ENCODE measurements at places on chromosomes 4 and X. TPM values are rescaled to one million over a fixed set of nuclear protein-coding genes. Genes with fewer than 3 reads are reported as not detected.

Gene CHRNA9
- total RNA-seq: not detected

Gene STK32B
- total RNA-seq: 0.35 TPM

Gene WNK3
- total RNA-seq: 0.18 TPM

- no peak for DNase-seq
These were observed 42.1 kb upstream of the HOPX start for GRCh38 chr4:56723201-56723605.

DNA sequence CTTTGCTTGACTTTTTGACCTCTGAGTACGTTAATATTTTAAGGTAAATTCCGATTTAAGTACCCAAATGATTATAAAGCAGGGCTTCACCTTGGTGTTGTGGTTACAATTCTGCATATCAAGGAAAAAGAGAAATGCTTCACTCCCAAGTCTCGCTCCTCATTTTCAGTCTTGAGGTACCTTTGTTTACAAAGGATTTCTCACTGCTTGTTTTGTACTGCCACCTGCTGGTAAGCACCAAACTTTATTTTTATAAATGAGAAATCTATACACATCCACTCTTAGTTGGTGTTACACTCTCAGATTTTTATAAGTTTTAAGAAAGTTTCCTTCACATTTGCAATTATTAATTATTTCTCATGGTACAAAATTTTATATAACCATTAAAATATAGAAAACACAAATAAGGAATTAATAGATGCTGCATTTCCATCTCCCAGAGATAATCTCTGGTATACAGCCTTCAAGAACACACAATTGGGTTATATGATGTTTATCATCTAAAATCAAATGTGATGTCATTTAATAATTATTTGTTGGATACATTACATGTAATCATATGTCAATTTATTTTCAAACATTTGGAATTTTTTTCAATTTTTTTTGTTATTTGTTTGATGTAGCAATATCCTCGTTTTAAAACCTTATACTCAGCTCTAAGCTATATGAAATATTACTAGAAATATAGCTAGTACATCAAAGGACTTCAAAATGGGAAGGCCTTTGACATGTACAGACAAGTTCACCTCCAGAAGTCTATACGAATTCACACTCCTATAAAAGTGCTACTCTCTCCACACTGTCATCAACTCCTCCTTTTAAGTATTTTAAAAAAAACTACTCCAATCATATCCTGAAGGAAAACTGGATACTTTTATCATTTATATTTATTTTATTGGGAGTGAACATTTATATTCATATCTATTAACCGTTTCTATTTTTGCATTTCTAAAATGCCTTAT is 179.9 kb downstream of the KCNIP4 start:
- no peak for DNase-seq

DNA sequence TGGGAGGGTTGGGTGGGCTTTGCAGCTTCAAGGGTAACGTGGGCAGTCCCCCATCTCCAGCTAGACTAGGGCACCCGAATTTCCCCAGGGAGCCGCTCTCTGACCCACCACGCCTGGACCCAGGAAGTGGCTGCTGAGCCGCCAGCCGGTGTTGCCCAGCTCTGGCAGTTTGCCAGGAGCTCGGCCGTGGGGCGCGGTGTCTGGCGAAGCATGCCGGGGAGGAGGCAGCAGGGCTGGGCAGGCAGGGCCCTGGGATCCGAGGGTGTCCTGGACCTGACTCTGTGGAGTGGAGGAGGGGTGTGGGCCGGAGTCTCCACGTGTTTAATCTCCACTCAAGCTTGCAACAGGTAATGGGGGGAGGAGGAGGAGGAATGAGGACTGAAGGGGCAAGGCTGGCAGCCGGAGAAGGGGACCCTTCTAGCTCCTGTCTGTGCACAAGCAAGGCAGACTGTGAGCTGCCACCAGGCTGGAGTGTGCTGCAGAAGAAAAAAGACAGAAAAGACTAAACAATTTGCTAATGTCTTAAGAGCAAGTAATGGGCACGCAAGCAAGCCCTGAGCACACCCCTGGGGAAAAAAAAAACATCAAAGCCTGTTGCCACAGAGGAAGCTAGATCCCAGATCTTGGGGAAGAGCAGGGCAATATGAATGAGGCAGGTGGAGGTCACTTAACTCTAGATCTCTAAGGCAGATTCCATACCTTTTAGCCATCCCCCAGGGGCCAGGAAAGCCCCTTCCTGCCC is 2.4 kb downstream of the LONRF3 start:
- peak; percentile 73 for DNase-seq

DNA sequence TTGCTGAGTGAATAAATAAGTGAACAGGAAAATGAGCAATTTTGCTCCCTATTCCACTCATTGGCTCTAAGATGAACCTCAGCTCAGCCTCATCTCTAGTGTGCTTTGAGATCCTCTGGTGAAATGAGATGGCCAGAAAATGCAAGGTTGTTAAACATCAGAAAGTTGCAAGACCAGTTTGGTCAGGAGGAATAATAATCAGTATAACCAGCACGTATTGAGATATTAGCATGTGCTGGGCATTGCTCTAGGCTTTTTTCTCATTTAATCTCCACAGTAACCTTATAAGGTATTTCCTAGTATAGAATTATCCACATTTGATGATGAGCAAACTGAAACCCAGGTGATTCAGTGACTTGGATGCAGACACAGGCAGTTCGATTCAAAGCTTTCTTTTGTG is 110.5 kb upstream of the PAK3 start:
- DNase-seq: no peak

DNA sequence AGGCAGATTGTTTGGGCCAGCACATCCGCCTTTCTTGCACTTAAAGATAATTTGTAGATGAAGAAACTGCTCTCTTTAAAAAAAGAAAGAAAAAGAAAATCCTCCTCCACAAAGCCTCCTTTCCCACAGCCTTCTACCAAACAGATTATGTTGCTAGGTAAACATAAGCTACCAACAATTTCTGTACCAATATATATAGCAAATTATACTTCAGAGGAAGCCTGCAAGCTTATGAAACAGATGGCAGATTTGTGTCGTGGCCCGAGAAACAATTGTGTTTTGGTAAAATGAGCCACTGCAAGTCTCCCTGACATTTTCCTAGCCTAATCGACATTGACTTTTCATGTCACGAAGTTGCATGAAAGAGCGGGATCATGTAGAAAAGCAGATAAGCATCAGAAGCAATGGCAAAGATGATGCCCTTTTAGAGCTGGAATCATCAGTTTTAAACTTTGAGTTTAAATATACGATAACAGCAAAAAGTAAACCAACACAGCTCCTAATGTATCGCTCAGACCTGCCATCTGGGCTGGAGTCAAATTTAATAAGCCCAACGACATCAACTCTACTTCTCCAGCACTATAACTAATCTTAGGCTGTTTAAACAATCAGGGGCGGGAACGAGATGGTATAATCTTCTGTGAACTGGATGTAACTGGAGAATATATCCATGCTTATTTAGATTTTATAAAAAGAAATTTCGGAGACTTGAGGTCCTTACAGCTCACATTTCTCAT is 94.9 kb upstream of the PLAC1 start:
- no peak for DNase-seq

DNA sequence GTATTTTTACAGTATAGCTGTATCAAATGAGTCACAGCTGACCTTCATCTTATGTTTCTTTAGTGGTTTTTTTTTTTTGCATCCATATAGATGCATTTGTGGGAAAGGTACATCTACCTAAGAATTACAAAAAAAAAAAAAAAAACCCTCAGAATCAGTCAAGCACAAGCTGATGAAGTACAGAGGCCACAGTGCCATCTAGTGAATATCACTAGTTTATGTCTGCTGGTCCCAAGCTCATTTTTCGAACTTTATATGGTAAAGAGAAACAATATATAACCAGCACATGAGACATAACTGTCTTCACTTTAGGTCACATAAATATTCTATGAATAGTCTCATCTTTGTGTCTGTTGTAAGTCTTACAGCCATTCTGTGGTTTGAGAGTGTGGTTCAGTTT is 220.1 kb downstream of the DLG3 start:
- DNase-seq: no peak

DNA sequence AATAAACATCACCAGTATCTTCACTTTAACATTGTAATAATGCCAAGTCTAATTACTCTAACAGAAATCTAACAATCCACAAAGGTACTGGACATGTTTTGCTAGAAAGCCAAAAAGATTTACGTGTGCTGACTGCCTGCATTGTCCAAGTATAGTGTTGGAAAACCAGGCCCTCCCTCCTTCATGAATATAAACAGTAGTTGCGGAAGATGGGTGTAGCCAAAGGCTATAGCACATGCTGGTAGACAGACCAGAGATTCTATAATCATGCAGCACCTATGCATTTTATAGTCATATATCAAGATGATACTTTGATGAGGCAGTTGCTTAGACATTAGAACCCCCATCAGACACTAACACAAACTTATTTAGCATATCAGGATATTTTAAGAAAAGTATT is 22.6 kb downstream of the ZNF280C start:
- DNase-seq: no peak

- DNase-seq: no peak
These were observed 123.2 kb upstream of the NAP1L5 start for GRCh38 chr4:88820698-88821415.

All from Peyer's patch (tissue), 4 donors.